IgD-negative memory B cell (primary cell): ENCODE measurements at places on chromosomes 12 and 14. TPM values are rescaled to one million over a fixed set of nuclear protein-coding genes. Genes with fewer than 3 reads are reported as not detected.

Gene EFS
- polyA plus RNA-seq: not detected

Gene CLECL1
- polyA plus RNA-seq: 168 TPM

Gene CPNE8
- polyA plus RNA-seq: 0.86 TPM

Gene LAG3
- polyA plus RNA-seq: 0.88 TPM

Gene NDUFA12
- 173 TPM for polyA plus RNA-seq

Gene RNASE1
- not detected for polyA plus RNA-seq

Gene DEPDC4
- 0.86 TPM for polyA plus RNA-seq

Gene ABCB9
- 0.93 TPM for polyA plus RNA-seq

Gene LBHD2
- not detected for polyA plus RNA-seq

Gene KRT1
- polyA plus RNA-seq: 0.25 TPM

Gene MMP14
- polyA plus RNA-seq: not detected

Gene HOXC4
- polyA plus RNA-seq: 2.3 TPM

Gene MSI1
- polyA plus RNA-seq: not detected

Gene ERBB3
- polyA plus RNA-seq: 0.83 TPM

Gene TDRD9
- polyA plus RNA-seq: 2.0 TPM

Gene TRIM9
- polyA plus RNA-seq: 0.09 TPM

Gene ABCC9
- not detected for polyA plus RNA-seq

Gene PROX2
- not detected for polyA plus RNA-seq

Gene DPPA3
- polyA plus RNA-seq: not detected

Gene SIX1
- not detected for polyA plus RNA-seq

Gene CBLN3
- 2.9 TPM for polyA plus RNA-seq

Gene TMEM229B
- polyA plus RNA-seq: 7.0 TPM

Gene AMHR2
- not detected for polyA plus RNA-seq

Gene KRT74
- polyA plus RNA-seq: not detected

Gene LMNTD1
- polyA plus RNA-seq: not detected

Gene FAM181A
- not detected for polyA plus RNA-seq

Gene ETFBKMT
- polyA plus RNA-seq: 1.3 TPM

Gene PRB2
- polyA plus RNA-seq: not detected

Gene ADAM21
- polyA plus RNA-seq: 0.18 TPM

Gene IRF2BPL
- 2.6 TPM for polyA plus RNA-seq

Gene KIF5A
- polyA plus RNA-seq: not detected

Gene AKAP6
- 1.9 TPM for polyA plus RNA-seq

Gene OTX2
- not detected for polyA plus RNA-seq

Gene PPP1R3E
- 2.3 TPM for polyA plus RNA-seq

Gene GCH1
- 12.9 TPM for polyA plus RNA-seq

Gene TMEM263
- polyA plus RNA-seq: 17.8 TPM

Gene TAS2R50
- polyA plus RNA-seq: not detected

Gene LYZ
- polyA plus RNA-seq: 9.2 TPM

Gene CD69
- polyA plus RNA-seq: 177 TPM

Gene KERA
- not detected for polyA plus RNA-seq

Gene RSRC2
- 61.0 TPM for polyA plus RNA-seq

Gene PIWIL1
- polyA plus RNA-seq: not detected
